Activated naive CD4-positive, alpha-beta T cell treated with anti-CD3 and anti-CD28 coated beads, Interleukin-2, amount 50 U/mL, for 72 hours (primary cell): ENCODE measurements at places on chromosomes 1 and 21. TPM values are rescaled to one million over a fixed set of nuclear protein-coding genes. Genes with fewer than 3 reads are reported as not detected.

GJB3 gene
- total RNA-seq: not detected

- no peak for DNase-seq
These were observed 75.1 kb upstream of the NRIP1 start for GRCh38 chr21:15139898-15140297.

GUK1 gene
- total RNA-seq: 293 TPM

DNA sequence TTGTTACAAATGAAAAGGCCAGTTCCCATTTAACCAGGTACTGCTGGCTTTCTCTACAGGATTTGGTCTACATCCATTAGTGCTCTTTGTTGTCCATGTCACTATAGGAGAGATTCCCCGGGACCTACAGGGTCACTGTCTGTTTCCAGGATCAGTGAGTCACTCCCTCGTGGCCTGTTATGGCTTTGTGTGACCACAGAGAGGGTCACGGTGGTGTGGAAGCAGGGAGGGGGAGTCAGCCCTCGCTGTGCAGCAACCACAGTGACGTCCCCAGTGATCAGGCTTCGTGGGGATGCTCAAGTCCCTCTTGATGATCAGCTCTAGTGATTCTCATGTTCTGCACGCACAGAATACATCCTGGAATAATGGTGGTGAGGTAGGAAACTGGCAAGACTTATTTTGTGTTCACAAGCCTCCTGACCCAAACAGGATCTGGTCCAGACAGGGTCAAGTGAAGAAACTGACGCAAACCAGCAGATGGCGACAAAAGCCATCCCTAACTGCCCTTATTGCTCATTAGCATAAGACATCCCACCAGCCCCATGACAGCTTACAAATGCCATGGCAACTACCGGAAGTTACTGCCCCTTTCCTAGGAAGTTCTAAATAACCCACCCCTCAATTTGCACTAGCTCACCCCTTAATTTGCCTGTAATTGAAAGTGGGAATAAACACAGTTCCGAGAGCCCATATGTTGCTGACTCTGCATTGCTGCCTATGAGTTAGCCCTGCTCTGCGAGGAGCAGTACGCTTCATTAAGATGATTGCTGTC, 98.5 kb downstream of the DISC1 start:
- DNase-seq: no peak

- DNase-seq: no peak
These were observed 24.2 kb downstream of the OLFML2B start for GRCh38 chr1:161999301-162000052.

HFM1 gene
- not detected for total RNA-seq

DNA sequence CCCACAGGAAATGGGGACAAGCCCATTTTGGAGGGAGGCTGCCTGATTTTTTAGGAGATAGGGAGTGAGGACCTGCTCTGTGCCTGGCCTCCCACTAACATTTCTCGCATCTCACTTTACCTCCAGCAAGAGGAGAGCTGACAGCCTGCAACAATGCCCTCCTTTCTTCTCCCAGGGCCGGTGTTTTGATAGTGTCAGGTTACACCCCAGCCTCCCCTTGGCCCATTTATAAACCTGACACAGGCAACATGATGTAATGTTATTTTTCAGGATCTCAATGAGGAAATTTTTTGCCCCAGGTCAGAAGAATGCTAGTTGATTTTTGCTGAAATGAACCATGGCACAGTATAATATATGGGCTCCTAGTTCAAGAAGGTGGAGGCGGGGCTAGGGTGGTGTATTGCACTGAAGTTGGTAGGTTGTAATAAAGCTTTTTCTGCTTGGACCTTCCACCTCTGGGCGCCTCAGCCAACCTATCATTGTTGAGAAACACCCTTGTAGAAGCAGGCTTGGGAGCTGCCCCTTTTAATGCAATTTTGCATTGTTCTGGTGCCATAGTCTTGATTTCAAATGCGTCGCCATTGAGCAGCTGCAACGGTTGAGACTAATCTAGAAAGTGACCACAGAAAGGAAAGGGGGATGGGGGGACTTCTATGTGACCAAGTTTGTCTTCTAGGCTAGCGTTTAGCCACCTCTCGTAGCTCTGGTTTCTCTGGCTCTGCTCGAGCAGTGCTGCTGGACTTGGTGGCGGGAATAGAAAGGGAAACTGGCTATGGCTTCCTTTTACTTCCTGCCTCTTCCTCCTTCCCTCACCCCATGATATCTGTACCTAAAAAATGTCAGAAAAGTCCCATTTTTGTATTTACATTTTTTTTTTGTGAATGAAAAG, 53.0 kb downstream of the PBX1 start:
- DNase-seq: no peak

DNA sequence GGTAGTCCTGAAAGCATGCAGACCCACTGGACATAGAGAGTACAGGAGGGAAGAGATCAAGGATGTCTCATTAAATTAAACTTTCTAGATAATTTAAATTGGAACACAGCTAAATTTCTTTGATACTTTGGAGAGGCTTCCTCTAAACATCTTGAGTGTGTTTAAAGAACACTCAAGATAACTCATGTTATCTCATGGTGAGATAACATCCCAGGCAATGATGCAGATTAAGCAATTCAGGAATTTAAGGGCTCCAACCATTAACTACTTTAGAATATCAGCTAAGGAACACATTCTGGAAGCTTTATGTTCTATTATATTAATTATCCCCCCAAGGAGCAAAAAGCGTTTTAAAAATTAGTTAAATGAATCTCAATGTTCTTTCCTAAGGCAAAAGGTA, 289.2 kb upstream of the RUNX1 start:
- no peak for DNase-seq

- no peak for DNase-seq
These were observed 15.1 kb upstream of the IL22RA1 start for GRCh38 chr1:24157918-24158481.

DNA sequence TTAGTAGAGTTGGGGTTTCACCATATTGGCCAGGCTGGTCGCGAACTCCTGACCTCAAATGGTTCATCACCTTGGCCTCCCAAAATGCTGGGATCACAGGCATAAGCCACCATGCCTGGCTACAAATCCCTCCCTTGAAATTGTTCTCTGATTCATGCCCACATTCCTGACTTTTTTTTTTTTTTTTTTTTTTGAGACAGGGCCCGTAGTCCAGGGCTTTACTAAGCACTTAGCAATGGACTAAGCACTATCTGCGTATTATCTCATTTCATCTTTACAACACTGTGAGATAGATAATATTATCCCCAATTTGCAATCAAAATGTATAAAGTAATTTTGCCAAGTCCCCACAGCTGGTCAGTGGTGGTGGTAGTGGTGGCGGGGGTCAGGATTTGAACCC, 58.9 kb downstream of the VWA5B1 start:
- no peak for DNase-seq

- no peak for DNase-seq
These were observed 4.4 kb downstream of the THAP3 start for GRCh38 chr1:6628971-6629479.

EPHB2 gene
- total RNA-seq: not detected

DNA sequence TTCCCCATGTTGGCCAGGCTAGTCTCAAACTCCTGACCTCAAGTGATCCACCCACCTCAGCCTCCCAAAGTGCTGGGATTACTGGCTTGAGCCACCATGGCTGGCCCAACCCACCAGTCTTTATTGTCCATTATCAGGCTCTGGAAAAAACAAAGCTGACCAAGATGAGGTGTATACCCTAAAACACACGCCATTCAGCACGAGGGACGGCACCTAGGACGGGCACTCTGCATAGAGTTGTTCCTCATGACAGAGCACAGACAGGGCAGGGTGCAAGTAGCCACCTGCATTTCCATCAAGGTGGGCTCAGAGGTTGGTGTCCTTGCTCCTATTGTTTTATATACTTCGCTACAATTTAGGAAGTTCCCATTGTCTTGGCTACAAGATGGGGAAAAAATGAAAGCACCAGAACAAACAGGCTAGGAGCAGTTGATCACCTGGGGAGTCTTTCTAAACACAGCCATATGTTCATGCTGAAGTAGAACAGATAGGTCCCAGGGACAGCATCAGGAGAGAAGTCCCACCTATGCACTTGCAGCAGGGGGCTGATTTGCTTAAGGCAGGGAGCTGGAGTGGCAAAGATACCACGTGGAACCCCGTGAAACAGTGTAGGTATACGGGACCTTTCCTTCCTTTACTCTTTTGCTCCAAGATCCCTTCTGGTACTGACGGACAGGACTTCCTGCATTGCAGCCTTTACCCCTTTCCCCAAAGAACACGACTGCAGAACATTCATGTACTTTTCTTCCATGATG, 4.5 kb downstream of the KRTCAP2 start:
- no peak for DNase-seq

DNA sequence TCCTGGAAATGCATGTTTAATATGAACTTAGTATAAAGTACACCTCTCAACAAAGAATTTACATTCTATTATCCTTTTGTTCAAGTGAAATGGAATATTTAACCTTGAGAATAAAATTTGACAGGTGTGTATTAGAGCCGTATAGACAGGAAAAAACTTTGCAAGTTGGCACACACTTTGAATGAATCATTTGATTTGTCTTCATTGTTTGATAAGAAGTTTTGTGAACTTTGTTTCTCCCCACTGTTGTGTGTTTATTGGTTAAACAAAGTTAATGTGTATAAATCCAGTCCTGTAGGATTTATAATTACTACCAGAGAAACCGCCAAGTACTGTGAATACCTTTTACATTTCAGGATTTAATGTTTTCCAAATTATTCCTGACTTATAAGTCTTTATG, 2.0 kb downstream of the SYDE2 start:
- no peak for DNase-seq

DNA sequence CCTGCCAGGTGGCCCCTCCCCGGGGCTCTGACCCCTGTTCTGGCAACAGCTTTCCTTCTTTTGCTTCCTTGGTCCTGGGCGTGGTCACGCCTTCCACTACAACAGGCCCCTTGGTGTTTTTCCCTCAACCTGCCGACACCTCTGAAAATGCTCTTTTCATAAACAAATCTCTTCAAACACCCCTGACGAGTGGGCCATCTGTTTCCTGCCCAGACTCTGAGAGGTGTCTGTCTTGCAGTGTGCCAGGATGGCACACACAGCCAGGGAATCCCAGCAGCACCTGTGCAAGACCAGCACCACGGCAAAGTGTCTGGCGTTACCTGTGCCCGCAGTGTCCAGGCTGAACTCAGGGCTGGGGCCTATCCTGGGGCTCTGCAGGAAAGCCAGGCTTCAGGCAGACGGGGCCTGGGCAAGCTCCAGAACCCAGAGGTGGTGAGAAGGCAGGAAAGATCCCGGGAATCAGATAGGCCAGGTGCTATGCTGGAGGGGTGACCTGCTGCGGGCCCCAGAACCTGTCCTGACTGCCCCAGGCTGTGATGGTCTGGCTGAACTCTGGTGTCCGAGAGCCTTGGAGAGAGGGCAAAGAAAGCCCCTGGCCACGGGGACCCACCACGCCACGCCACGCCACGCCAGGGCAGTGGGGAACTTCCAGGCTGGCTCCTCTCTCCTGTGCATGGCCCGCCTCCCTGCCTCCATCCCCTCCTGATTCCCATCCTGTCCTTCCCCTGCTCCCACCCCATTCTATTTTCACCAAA, 88.9 kb downstream of the SIK1 start:
- no peak for DNase-seq

DNA sequence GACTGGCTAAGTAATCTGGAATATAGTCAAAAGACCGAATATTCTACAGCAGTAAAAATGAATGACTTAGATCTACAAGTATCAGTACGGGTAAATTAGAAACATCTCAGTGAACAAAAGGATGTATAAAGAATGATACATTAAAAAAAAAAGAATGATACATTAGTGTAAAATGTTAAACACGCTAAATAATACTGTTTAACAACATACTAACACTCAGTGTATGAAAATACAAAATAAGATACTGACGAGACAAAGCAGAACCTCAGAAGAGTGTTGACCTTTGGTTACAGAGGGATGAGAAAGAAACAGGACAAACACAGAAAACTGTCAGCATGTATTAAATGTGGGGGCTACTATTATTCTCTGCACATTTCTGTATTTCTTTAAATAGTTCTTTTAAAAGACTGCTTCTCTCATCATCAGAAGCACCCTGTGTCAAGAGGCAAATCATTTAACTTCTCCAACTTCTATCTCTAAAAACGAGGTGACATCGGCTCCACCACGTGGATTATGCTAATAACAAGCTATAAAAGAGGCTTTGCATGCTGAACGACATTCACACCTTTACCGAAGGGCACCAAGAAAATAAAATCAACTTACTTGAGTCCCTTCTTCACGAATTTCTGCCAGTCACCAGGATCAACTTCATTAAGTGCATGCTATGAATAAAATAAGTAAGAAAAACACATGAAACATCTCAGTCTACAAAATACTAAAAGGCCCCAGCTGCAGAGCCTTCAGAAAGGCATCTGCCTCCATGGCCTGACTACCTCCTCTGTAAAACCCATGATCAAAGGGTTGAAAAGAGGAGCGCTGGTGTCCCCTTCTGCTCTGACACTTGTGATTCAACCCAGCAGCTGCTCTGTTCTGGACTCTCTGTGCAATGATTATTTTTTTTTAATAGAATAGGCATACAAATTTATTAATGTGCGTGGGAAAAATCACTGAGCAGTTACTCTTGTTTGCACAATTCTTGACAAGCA, 42.5 kb downstream of the MRAP start:
- no peak for DNase-seq

DNA sequence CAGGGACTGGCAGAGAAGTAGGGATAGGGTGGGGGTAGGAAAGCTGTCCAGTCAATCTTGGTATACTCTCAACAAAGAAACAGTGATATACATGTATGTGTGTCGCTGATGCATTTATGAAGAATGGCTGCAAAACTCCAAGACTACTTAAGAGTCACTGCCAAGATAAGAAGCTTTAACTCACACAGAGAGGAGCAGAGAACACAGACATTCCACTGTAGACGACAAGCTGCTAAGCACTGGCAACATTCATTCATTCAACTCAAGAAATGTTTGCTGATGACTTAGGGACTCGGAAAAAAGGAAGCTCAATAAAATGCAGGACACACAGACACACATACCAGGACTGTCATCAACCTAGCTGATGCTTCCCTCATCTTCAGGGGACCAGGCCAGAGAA, 5.5 kb downstream of the CTNNBIP1 start:
- no peak for DNase-seq

DNA sequence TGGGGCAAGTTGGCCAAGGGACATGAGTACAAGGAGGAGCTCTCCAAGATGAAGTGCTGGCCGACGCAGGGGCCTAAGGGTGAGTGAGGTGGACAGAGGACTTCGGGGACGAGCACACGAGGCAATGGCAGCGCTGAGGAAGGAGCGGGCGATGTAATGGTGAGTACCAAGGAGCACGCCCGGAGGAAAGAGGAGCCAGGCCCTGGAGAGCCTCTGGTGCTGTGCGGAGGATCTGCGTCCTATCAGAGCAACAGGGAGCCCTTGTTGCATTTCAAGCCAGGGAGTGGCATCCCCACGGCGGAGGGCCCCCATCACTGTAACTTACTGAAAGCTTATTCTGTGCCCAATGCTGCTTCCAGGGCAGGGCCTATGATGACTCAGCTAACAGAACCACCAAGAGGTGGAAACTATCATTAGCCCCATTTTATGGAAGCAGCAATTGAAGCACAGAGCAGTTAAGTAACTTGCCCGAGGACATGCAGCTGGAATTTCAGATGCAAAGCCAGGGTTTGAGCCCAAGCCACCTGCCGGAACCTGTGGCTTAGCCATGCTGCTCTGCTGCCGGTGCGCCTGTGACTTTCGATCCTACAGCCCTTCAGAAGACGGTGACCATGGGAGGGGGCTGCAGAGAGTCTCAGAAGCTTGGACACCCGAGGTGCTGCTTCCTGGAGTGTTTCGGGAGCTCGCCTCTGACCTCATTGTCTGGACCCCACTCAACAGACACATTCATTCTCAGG, 17.6 kb upstream of the AJAP1 start:
- no peak for DNase-seq
